ENCODE measurements at places on chromosomes 6 and 20.

- DNase-seq = no peak
Measured at GRCh38 chr6:139262519-139263300, 29.1 kb downstream of the TXLNB start.

DNA sequence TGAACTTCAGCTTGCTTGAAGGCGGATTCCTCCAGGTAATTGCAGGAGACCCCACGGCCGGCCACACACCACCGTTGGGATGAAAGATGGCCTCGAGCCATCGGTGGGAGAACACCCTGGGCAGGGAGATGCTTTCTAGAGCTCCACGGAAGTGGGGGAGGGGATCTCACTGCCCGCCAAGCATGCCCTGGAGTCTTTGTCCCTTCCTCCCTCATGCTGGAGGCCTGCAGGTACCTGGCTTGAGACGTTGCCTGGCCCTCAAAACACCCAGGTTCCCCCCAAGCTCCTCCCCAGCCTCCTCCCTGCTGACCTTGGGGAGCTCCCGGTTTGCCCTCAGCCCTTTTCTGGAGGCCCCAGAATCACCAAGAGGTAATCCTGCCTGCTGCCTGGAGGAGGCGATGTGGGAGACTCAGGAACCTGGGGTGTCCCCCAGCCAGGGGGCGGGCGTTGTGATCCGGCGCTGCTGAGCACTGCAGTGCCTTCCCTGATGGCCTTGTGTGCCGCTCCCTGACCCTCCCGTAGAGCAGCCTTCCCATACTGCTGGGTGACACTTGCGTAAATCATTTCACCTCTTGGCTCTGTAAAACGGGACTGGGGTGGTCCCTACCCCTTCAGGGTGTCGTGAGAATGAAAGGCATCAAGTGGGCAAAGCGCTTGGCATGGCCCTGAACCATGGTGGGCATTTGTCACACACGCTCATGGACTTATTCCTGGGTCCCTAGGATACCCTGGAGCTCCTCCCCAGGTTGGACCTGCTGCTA lies 91.4 kb downstream of the CEBPB start:
- no peak for DNase-seq

DNA sequence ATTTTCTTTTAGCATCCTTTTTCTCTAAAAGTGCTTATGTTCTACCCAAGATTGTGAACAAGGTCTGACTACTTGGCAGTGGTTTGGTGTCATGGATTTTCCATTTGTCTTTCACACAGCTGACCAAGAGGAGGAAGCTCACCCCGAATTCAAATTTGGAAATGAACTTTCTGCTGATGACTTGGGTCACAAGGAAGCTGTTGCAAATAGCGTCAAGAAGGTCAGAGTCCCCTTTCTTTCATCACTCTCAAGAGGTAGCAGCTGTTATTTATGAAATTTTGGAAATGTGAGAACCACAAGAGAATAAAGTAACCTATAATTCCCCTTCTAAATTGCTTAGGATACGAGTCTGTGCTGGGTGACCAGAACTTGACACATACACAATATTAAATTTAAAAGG lies 113.0 kb upstream of the LAMP5 start:
- no peak for DNase-seq

GRCh38 chr6:132016396-132016795 lies 65.2 kb upstream of the CCN2 start:
- no peak for DNase-seq

DNA sequence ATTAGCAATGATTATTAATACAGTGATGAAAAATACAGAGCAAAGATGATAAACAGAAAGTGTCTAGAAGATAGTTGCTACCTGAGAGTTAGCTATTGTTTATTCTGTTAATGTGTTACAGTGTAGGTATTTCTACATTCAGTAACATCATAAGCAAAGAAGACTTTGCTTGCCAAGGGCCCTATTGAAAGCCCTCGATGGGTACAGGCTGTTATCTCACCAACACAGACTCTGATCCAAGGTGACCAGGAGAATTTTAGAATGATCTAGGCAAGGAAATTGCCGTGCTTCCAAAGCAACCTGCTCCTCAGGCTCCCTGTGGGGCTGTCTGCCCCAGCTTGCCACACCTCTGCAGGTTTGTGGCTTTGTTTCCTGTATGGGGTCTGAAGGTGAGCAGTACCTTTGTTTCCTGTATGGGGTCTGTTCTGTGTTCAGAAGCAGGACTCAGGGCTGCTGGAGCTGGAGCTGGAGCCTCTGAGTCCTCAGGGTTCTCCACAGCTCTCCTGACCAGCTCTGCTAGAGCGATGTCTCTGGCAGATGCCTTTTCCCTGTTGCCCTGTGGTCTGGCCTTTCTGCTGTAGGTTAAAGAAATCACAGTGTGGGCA lies 32.5 kb downstream of the PHACTR3 start:
- no peak for DNase-seq

- DNase-seq = peak; percentile 53
Measured at GRCh38 chr6:28251661-28252008, 434 bp downstream of the ZKSCAN4 start.

DNA sequence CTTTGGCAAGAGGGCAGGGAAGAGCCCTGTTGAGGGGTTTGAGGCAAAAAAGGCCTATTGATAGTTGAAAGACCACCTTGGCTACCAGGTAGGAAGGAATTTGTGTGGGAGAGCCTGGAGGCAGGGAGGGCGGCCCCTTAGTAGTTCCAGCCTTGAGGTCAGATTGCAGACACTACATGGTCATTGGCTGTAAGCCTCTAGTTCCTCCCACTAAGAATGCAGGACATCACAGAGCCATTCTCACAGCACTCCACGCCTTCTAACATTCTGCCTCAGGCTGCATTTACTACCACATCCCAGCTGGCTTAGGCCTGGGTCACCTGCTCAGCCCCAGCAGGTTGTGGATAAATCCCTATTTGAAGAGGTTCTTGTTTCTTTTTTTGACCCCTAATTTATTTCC lies 91.0 kb upstream of the SNX9 start:
- no peak for DNase-seq

DNA sequence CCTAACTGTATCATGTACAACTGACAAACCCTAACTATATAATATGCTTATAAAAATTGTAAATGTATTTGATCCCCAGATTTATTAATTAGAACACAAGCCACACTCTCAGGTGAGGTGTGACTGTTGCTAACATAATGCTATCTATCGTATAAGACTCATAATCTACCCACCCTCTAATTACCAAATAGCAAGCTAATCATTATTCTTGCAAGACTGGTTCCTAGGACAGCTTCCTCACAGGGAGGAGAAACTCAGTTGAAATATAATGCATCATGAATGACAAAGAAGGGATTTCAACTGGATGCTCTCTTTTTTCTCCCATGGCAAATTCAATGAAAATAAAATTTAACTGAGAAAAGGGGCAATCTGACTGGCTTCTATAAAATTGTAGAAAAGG lies 35.4 kb downstream of the ELOVL4 start:
- DNase-seq = no peak

DNA sequence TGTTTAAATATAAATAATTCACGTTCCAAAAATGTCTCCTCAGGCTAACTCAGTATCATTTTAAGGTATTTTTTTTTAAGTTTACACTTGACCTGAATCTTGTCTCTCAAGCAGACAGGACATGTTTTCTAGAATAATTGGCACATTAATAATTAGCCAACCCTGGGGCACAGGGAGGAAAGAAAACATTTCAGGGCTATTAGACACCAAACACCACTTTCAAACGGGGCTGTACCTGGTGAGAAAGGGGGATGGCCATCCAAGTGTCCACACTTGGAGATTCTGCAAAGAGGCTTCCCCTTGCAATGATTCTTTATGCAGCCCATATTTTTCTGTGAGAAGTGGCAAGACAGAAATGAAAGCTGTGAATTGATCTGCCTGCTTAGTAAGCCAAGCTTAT lies 560.8 kb downstream of the CD109 start:
- no peak for DNase-seq

- no peak for DNase-seq
Measured at GRCh38 chr20:46701556-46701955, 7.9 kb upstream of the SLC2A10 start.

DNA sequence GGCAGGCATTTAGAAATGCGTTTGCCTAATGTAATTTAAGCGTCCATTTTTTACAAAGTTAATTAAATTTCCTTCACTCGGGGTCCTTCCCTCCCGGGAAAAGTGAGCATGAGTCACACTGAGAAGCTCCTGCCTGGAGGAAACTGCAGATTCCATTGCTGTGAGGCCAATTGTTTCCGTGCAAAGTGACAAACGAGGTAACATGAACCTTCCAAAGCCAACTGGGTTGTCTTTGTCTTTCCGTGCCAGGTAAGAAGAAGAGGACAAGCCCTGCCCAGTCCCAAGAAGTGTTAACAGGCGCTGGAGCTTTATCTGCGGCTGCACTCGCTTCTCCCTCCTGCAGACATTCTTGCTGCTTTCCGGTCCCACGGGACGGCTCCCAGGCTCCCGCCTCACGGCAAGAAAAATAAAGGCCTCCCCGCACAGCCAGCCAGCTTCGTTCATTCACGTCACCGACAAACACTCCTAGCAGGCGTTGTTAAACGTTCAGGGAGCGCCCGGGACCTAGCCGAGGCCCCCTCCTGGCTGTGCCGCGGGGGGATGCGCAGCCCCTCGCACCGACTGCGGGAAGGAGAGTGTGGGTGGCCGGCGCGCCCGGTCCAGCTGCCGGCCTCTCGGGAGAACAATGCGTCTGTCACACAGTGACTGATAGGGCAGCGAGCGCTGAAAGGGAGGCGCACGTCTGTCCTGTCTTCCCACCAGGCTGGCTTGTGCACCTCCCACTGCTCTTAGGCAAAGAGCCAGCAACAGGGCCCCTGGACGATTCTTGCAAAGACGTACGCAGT lies 61.5 kb upstream of the HDDC2 start:
- DNase-seq = no peak

- no peak for DNase-seq
Measured at GRCh38 chr6:166830891-166831363, 125.4 kb downstream of the RNASET2 start.

- no peak for DNase-seq
Measured at GRCh38 chr6:88141561-88142296, 24.4 kb downstream of the CNR1 start.

- peak; percentile 74 for DNase-seq
Measured at GRCh38 chr6:30641048-30641447, 5.9 kb upstream of the C6orf136 start.

DNA sequence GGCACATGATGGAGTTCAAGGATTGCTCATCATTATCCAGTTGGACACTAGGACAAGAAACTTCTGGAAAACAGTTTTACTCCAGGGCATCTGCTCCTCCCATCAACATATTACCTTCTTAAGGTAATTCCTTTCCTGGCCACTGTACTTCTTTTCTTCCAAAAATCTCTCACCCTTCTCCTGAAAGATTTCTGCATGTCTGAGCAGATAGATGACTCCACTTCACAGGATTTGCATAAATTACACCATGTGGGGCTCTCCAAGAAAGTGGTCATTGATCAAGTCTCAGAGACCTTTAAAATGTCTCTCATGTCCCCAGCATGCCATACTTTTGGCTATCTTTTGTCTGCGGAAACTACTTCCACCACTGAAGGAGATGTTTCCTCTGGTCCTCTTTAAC lies 103.2 kb upstream of the TNFAIP3 start:
- DNase-seq = no peak

- no peak for DNase-seq
Measured at GRCh38 chr6:4299476-4299875, 164.1 kb upstream of the ECI2 start.

GRCh38 chr6:35585658-35586057 lies 73.0 kb upstream of the TULP1 start:
- no peak for DNase-seq

DNA sequence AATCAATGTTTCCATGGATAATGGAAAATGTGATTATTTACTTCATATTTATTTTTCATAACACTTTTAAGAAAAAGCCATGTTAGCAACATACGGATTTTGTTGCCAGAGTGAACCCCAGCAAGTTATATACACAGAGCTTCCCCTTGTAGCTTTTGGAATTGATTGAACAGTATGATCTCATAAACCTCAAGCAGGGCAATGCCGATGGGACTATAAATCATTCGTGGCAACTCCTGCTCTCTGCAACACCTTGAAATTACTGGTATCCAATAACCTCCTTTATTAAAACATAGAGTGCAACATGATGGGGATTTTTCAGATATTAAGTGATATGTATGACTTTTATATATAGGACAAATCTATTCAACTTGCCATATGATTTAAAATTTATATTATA lies 428.5 kb downstream of the KHDRBS2 start:
- DNase-seq = no peak

GRCh38 chr20:10338426-10339180 lies 95.4 kb downstream of the MKKS start:
- no peak for DNase-seq

DNA sequence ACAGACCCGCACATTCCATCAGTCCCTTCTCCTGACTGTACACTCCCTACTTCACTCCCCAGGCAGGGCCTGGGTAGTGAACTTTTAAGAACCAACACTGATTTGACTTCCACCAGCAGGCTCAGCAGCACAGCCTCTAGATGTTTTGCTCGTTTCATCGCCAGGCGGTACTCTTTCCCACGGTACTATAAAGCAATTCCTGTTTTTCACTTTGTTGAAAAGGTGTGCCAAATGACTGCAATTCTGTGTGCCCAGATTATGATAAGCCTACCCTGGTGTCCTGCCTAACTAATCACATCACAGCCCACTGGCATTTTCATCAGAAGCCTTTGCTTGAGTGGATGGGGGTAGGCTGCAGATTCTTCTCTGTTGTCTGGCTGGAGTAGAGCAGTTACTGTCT lies 12.9 kb upstream of the WTAP start:
- DNase-seq = no peak

DNA sequence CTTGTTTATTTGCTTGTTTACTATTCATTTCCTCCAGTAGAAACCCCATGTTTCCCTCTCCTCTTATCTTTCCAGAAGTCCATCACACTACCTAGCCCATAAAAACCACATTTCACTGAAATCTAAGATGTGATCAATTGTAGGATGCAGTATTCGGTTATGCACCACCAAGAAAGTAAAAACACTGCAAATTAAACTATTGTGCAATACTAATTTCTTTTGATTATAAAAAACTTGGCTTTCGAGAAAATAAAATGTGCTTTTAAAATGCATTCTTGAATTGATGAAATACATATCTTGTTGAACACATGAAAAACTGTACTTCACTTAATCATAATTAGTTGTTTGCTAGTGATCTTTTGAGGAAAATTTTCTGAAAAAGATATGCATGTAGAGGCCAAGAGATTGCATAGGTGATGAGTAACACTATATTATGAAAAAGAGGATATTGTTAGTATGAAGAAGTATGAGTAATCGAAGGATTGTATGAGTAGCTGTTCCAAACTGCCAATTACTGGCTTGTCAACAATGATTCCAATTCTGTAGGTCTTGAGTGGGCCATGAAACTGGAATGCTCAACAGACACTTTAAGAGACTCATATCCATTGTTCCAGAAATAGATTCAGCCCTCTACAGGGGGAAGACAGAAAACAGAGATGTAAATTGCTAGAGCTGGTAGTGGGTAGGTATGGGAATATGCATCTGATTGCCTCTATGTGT lies 79.7 kb downstream of the RNF217 start:
- DNase-seq = no peak

DNA sequence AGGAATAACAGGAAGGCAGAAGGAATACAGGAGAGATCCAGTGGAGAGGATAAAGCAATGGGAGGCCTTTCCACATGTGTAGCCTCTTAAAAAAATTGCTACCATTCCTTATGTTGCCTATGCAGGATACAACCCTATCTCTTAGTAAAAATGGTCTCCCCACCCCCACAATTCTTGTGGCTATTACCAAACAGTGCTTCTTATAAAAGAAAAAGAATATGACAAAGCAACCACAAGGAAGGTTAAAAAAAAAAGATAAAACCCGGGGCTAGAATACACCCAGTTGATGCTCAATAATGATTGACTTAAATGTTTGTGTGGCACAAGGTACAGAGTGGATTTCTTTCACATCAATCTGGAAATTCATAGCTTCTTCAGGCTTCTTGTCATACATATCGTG lies 250.9 kb downstream of the HIVEP2 start:
- DNase-seq = no peak

Measured in thymus (tissue), 14 donors.